ENCODE measurements at places on chromosomes 3 and 15. TPM values are rescaled to one million over a fixed set of nuclear protein-coding genes. Genes with fewer than 3 reads are reported as not detected.

The IFT122 gene
- 25.5 TPM for total RNA-seq

The TIGIT gene
- not detected for total RNA-seq

The GPR171 gene
- total RNA-seq = not detected

The APOD gene
- total RNA-seq = 5.7 TPM

The ARNT2 gene
- 0.76 TPM for total RNA-seq

The TMEM40 gene
- total RNA-seq = not detected

The SLC12A1 gene
- total RNA-seq = not detected

The SQOR gene
- 60.1 TPM for total RNA-seq

The DMXL2 gene
- 11.8 TPM for total RNA-seq

The BCHE gene
- 3.8 TPM for total RNA-seq

The MYL3 gene
- total RNA-seq = not detected

The SCAANT1 gene
- not detected for total RNA-seq

The LMCD1 gene
- total RNA-seq = 25.8 TPM

The CELSR3 gene
- 0.65 TPM for total RNA-seq
